CD4-positive, alpha-beta T cell treated with Interleukin-10 for 1 hour (primary cell): ENCODE measurements at places on chromosomes 11 and 22.
A peak's percentile ranks its signal among the peaks of the same experiment; 100 is the strongest.

- DNase-seq, result no peak
Observed at GRCh38 chr22:22486132-22486899, 22.2 kb downstream of the ZNF280B start.

DNA sequence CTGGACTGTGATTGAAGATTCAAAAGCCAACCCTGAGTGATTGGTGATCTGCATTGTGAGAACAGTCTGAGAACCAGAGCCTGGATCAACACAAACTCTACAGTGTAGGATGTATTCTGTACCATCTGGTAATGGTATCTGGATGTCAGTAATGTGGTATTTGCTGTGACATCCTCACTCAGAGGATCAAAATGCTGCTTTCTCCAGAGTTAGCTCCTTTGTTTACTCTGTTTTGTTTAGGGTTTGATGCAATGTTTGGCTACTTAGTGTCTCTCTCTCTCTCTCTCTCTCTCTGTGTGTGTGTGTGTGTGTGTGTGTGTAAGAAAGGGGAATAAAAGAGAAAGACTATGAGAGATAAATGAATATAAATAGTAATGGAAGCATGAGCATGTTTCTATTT lies 24.3 kb downstream of the CASP4 start:
- no peak for DNase-seq

- DNase-seq, result peak; percentile 78
Observed at GRCh38 chr11:95154514-95154913, 64.9 kb downstream of the ENDOD1 start.

- DNase-seq, result no peak
Observed at GRCh38 chr11:64198511-64198910, 8.0 kb upstream of the FERMT3 start.

DNA sequence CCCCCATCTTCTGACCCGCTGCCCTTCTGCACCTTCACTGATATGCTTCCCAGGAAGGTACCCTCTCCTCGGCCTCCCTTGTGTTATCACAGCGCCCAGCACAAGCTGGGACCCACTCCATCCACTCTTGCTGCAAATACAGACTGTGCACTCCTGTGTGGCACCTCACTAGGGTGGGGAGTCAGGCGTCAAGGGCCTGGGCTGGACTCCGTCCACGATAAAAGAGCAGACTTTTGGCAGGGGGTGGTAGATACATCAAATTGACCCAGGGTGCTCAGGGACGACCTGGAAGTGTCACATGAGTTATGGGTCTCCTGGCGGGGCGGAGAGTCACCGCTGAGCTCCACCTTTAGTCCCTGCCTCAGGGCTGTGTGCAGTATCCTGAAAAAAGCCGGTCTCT lies 908 bp downstream of the TRPM5 start:
- DNase-seq, result no peak

- DNase-seq, result no peak
Observed at GRCh38 chr22:36737776-36738175, 34.2 kb upstream of the CACNG2 start.
